ENCODE measurements at places on chromosomes 2 and 18.

- no peak for DNase-seq
These were observed 114.4 kb downstream of the CLIP4 start for GRCh38 chr2:29229640-29230039.

- DNase-seq, result peak; percentile 18
These were observed 46.0 kb downstream of the GAREM1 start for GRCh38 chr18:32424696-32425095.

- DNase-seq, result no peak
These were observed 338.5 kb upstream of the SETBP1 start for GRCh38 chr18:44342162-44342561.

DNA sequence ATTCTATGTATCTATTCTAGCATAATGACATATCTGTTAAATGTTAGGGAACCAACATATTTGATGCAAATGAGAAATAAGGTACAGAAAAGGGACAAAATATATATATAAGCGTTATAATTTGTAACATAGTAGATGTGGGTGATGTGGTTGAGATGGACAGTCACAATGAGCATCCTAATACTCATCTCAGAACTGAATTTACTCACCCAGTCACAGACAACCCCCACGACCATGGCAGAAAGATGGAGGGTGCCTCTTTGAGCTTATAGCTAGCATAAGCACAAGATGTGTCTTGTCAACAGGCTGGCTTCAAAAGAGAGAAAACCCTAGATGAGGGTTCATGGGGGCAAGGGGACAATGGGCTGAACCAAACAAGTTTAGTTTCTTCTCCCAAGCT lies 9.1 kb upstream of the DSG3 start:
- DNase-seq, result no peak

- no peak for DNase-seq
These were observed 411 bp downstream of the RNASEH1 start for GRCh38 chr2:3557639-3558204.

- no peak for DNase-seq
These were observed 235.4 kb upstream of the FANCL start for GRCh38 chr2:58476556-58476955.

DNA sequence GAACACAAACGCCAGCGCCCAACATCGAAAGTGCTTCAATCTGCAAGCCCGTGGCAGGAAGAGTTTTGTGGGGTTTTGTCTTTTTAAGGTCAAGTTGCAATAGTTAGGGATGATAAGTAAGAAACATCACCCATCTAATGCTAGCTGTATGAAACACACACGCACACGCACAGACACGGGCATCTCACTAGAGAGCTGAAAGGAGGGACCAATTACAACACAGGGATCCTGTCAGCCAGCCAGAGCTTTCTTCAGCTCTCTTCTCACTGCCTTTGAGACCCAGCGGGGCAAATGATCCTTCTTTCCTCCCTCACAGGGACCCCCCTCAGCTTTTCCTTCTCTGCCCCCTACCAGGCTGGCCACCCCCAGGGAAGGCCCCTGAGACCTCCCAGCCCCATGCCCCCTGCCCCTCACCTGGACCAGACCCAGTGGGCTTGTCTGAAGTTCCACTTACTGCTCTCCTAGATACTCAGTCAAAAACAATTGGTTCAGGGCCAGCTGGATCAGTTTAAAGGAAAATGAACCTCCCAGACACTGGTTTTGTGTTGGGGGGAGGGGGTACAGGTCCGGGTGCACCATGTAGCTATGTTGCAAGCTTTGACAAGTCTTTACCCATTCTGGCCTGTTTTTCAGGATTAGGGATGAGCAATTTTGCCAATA lies 17.9 kb downstream of the CYP26B1 start:
- DNase-seq, result no peak

DNA sequence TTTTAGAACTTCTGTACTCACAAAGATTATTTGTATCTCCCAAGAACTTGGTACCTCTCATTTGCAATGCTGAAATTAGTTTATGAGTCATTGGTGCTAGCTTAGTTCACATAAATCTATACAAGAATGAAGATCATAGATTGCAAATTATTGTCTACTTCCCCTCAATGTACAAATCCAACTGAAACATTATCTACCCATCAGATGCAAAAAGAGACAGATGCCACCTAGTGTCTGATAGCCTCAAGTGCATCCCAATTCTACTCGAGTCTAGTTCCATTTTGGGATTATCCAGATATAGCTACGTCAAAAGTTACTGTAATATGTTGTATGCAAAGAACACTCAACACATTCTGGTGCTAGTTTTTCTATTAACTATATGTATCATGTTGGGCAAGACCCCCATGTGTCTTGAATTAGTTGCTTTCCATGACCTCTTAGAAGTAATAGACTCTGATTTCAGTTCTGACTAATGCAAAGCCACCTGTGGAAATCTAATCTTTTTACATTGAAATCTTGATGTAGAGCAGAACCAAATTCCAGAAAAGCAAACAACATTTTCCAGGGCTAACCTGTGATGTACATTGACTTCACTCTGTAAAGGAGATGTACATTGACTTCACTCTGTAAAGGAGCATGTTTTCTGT lies 210.0 kb downstream of the RBM43 start:
- DNase-seq, result no peak

GRCh38 chr2:236940916-236941520 lies 144.7 kb upstream of the COPS8 start:
- DNase-seq, result no peak

- no peak for DNase-seq
These were observed 500.1 kb downstream of the ARHGAP15 start for GRCh38 chr2:143629340-143629739.

GRCh38 chr2:48677450-48677849 lies 59.8 kb downstream of the GTF2A1L start:
- no peak for DNase-seq

- no peak for DNase-seq
These were observed 1.6 kb downstream of the LRATD1 start for GRCh38 chr2:14634182-14634488.

- DNase-seq, result no peak
These were observed 46.2 kb downstream of the GREB1 start for GRCh38 chr2:11579867-11580659.

DNA sequence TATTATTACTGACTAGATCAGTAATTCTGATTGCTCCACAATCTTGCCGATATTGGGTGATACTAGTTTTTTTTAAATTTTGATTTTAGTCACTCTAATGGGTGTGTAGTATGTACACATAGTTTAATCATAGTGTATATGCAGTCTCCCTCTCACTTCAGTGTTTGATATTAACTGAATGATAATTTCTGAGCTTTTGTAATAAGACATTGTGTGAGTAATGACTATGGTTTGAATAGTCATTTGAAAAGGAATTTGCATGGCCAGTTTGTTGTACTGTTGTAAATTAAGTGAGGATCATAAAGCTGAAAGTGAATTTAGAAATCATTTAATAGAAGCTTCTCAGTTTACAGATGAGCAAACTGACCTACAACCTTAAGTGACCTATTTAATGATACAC lies 33.4 kb downstream of the USP14 start:
- DNase-seq, result no peak
